Right forelimb (tissue), 1 donor: ENCODE measurements at places on chromosomes 6 and 20.

DNA sequence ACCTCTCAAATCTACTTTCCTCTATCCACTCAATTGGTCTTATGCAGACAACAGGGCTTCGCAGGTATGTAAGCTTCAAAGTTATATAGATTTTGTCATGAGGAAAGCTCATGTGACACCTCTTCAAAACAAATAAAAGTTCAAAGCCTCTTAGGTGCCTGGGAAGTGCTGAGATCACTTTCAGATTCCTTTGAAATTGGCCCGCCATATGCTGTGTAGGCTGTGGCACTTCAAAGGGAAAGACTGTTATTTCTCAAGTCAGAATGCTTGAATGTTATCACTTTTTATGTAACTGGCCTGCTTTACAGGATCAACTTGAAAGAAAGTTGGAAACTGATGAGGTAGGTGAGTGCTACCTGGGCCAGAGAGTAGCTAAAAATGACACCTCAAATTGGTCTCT, 67.1 kb upstream of the GFRAL start:
- DNase-seq = no peak

DNA sequence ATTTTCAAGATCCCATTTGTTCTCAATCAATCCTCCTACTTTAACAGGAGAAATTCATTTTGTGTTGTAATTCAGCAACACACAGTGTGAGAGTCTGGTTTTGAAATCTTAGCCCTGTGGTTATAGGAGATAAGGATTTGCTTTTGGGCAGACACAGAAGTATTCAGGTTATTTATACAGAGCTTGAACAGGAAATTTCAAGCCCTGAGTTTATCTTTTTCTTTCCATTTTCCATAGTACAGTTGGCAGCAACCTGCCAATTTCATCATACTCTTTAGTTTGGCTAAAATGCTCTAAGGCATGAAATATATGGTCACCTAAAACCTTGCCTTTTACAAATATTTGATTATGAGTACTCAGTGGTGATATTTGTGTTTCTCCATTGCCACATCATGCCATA, 41.4 kb downstream of the PKIB start:
- no peak for DNase-seq

DNA sequence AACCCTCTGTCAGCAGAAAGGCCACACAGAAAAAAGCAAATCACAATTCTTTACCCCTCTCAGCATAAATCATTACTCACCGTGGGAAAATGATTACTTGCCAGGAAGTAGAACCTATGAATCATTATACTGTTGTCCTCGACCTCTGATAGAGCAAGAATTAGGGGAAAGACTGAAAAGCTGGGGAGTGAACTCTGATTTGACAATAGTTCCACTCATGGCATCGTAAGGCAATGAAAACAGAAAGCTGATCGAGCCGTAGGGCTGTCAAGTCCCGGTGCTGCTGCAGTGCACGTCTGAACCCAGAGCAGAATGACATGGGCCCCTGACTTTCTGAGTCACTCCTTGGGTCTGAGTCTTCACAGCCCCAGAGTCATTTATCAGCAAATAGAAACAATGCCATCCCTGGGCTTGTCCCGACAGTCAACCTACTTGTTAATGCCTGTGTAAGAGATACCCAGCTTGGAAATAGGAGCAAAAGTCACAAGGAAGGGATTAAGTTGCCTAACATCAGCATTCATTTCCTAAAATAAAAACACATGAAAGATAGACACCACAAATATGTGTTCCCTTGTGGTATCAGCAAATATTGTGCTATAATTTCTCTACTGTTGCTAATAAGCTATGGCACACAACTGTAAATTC, 224.8 kb upstream of the MARCKS start:
- no peak for DNase-seq

DNA sequence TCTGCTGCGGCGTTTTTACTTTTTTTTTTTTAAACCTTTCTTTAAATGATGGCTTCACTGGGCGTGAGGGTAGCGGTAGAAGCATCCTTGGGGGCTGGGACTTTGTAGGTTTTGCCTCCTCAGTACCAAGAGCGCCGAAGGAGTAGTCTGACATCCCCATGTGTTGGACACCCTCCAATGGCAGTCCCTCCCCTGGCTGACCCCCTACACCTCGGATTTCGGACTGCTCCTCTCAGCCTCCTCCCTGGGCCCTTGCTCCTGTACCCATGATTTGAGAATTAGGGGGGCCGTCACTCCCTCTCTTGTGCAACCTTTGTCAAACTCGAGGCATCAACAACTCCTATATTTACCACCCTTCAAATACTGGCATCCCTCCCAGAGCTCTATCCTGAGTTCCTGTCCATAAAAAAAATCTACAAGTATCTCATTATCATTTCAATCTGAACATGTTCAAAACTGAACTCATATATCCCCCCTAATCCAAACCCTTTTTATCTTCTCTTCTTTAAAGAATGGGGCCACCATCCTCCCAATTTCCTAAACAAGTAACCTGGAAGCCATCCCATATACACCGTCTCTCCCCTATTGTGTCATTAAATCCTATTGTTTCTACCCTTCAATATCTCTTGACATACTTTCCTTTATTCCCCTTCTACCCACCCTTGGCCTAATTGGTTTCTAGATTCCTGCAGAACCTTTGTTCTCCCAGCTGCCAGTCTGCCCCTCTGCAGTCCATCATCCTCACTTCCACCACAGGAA, 1.2 kb upstream of the ARFGEF3 start:
- no peak for DNase-seq

- no peak for DNase-seq
Observed at GRCh38 chr6:699319-699718, 6.4 kb upstream of the EXOC2 start.

GRCh38 chr6:129489215-129489765, 220.7 kb downstream of the ARHGAP18 start:
- DNase-seq = no peak

GRCh38 chr20:63501818-63502670, 3.2 kb upstream of the EEF1A2 start:
- DNase-seq = no peak

DNA sequence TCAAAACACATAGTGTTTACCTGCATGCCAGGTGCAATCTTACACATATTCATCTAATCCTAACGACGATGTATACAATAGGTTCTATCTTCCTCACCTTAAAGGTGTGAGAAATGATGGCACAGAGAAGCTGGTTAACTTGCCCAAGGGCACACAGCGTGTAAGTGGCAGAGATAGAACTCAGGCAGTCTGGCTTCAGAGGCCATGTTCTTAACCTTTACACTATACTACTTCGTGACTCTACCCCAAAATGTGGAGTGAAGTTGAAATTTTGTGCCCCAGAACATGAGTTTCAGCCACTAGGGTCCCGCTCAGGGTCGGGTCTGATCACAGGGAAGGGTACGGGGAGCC, 584 bp downstream of the VPS52 start:
- DNase-seq = peak; percentile 61
